ENCODE measurements at places on chromosomes 11 and 22.

DNA sequence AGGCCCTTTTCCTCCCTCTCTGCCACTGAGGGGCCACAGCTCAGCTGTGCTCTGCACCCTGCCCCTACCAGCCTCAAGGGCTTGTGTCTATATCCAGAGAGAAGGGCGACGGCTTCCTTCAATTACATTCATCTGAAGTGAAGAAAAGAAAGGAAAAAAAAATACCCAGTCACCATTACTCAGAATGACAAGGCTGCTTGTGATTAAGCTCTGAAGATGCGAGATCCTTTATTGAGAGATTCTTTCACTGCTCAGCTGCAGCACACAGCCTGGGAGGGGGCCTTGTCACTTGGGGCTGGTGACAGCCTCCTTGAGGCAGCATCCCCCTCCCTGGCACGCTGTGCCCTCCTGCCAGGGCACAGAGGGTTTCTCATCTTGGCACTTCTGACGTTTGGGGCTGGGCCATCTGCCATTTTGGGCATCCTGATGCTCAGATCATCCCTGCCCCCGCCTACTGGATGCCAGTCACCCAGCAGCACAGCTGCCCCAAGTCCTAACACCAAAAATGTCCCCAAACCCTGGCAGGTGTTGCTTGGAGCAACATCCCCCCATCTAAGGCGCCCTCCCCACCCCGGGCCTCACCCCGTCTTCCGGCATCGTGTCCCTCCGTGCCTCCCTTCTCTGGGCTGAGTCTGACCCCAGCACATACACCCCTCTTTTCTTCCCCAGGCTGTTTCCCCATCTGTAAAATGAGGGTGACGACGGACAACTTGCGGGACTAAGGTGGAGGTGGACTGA, 1394.7 kb downstream of the BRD1 start:
- no peak for DNase-seq

DNA sequence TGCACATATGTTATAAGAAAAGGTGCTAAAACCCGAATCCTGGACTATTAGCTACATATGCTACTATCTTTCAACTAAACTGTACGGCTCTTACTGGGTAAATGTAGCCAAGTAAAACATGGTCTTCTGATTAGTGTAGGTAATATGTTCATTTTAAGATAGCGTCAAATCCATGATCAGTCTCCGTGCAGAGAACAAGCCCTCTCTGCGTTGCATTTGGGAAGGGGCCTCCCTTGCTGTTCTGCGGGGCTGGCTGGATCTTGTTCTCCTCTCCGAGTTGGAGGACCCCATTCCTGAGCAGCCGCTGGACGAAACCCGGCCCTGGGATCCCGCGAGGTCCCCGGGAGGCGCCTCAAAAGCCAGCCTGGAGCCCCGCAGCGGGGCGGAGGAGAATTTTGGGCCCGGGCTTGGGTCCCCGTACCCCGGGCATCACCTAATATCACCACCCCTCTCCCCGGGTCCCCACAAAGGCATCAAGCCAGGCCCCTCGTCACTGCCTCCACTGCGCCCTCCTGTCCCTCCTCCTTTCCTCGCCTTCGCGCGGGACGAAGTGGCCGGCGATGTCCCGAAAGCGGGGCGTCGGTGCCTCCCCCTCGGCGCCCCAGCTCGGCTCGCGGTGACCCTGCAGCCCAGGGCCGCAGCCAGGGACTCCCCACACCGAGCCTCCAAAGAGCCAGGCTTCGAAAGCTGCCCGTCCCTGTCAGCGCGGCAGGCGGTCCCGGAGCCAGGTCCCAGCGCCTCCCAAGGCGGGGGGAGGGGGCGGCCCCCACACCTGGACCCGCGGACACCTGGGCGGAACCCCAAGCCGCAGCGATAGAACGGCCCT, 54.5 kb upstream of the FBXO3 start:
- DNase-seq, result no peak

DNA sequence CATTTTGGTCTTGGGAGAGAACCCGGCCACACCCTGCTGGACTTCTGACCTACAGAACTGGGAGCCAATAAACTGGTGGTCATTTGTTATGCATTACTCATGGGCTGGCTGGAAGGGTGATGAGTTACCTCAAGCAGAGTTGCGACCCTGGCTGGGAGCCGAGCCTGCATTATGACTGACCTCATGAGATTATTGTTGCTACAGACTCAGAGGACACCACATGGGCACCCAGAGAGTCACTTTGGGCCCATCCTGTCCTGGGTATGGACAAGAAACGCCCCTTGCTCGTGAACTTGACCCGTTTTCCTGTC, 531.7 kb downstream of the TBC1D22A start:
- DNase-seq, result no peak

DNA sequence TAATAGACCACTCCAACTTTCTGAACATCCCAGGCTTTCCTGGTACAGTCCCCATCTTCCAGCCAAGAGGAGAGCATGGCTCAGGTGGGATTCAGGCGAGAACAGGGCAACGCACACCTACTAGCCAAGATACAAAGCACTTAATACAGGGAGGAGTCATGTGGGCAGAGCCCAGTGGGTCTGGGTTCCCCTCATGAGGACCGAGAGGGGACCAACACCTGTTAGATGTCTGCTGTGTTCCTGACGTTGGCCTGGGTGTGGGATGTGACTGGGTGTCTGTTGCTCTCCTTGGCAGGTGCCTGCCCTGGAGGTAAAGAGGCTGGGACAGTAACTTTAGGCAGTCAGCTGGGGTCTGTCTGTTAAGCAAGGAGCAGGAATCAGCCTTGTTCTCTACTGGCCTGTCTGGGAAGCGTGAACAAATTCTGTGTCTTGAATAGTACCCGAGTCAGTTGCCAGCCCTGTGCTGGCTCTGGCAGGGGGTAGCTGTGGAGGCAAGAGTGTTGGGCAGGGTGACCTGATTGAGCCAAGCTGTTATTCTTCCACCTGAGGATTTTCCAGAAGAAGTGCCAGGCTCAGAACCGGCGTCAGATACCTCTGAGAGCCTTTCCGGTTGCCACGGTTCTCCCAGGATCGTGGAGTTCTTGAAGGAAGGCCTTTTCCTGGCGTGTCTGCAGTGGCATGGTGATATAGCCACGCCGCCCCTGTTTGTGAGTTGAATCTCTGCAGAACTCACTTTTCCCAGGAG, 56.3 kb downstream of the BCR start:
- DNase-seq, result no peak

GRCh38 chr11:61345170-61345610, 12.2 kb downstream of the TKFC start:
- no peak for DNase-seq

GRCh38 chr22:28375761-28376534, 303.7 kb downstream of the TTC28 start:
- DNase-seq, result no peak

GRCh38 chr11:31810779-31811647, at the start of gene PAX6:
PAX6 (minus strand) TSS chr11:31811322; CDS start chr11:31806411, 4,911 bp downstream.
- no peak for DNase-seq

GRCh38 chr11:60634126-60634525, 65.3 kb upstream of the MS4A8 start:
- no peak for DNase-seq

GRCh38 chr11:12938590-12939247, 70.4 kb upstream of the RASSF10 start:
- DNase-seq, result no peak

DNA sequence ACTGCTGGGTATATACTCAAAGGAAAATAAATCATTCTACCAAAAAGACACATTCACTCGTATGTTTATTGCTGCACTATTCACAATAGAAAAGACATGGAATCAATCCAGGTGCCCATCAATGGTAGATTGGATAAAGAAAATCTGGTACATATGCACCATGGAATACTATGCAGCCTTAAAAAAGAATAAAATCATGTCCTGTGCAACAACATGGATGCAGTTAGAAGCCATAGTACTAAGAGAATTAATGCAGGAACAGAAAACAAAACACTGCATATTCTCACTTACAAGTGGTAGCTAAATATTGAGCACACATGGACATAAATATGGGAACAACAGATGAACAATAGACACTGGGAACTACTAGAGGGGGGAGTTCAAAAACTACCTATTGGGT, 96.3 kb downstream of the FAM76B start:
- no peak for DNase-seq

DNA sequence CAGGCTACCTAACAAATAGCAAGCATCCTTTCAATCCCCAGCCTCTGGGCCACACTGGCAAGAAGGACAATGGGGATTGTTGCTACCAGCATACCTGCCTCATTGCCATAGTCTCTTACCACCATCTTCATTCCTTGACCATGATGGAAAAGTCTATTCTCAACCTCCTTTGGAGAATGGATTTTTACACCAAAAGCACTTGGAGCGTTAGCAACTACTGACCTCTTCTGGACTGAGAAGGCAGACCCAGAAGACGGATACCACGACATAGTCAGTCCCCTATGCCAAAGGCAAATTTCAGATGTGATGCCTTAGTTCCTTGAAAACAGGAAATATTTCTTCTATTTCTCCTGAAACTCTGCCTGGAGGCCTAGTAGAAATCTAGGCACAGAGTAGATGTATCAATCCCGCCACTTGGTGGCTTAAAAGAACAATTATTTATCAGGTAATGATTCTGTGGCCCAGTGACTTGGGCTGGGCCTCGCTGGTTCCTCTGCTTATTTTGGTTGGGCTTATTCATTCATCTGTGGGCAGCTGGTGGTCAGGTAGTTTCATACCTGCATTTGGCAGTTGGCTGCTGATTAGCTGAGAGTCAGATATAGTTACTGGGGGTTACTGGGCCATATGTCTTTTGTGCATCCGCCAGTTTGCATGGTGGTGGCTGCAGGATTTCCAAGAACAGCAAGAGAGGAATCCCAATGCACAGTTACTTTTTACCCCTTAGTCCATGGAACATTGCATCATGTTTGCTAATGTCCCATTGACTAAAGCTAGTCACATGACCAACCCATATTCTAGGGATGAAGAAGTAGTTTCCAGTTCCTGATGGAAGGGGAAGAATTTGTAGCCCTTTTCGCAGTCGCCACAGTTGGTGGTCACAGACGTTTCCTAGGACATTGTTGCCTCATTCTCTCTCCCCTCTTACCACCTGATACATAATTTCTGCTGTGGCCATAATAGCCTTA, 75.2 kb downstream of the DHCR7 start:
- DNase-seq, result no peak

- DNase-seq, result no peak
Observed at GRCh38 chr11:70470127-70470526, 71.8 kb downstream of the CTTN start.

- DNase-seq, result no peak
Observed at GRCh38 chr11:57539342-57539741, 1.9 kb downstream of the SMTNL1 start.

- no peak for DNase-seq
Observed at GRCh38 chr22:18042685-18043084, 18.3 kb upstream of the MICAL3 start.

GRCh38 chr11:88246696-88247095, 71.5 kb upstream of the RAB38 start:
- DNase-seq, result no peak

- DNase-seq, result no peak
Observed at GRCh38 chr11:94672636-94673035, 95.5 kb upstream of the AMOTL1 start.

GRCh38 chr11:44877571-44878497, 72.8 kb downstream of the TP53I11 start:
- DNase-seq, result no peak

DNA sequence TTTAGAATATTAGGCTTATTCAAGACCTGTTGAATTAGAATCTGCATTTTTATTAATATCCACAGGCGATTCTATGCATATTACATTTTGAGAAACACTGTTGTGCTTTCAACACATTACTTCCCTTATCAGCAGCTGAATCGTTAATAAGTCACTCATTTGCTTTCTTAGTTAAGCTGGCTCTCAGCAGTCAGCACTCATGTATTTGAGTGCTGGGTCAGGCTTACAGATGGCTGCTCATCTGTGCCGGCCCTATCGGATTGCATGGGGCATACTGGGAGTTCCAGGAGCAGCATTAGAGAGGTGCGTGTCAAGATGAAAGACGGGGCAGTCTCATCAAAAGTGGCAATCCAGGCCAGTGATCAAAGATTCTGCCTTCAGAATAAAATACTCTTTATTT, 10.8 kb upstream of the OR51L1 start:
- no peak for DNase-seq

Data from NCI-H2107 (cell line).